ENCODE measurements at places on chromosomes 5 and 9. TPM values are rescaled to one million over a fixed set of nuclear protein-coding genes. Genes with fewer than 3 reads are reported as not detected.

Gene GRIN3A
- total RNA-seq: 0.35 TPM

Gene EQTN
- total RNA-seq: 0.39 TPM

Gene CARD6
- total RNA-seq: not detected

Gene BAAT
- total RNA-seq: 0.16 TPM

Gene IFNA17
- total RNA-seq: not detected

Gene SV2C
- 0.66 TPM for total RNA-seq

Gene SOX30
- not detected for total RNA-seq

Gene FBP2
- not detected for total RNA-seq

Gene ADGRV1
- total RNA-seq: 43.4 TPM

Gene SH3RF2
- 1.0 TPM for total RNA-seq

- DNase-seq: no peak
These were observed 23.3 kb downstream of the ALDH1A1 start for GRCh38 chr9:72929542-72929941.

GRCh38 chr5:39419796-39420195 lies 5.0 kb downstream of the DAB2 start:
- no peak for DNase-seq

- no peak for DNase-seq
These were observed 162.4 kb upstream of the PIK3R1 start for GRCh38 chr5:68053202-68053601.

- DNase-seq: peak; percentile 25
These were observed 628 bp downstream of the ATOSB start for GRCh38 chr9:35114840-35115628.

GRCh38 chr5:134604908-134605307 lies 27.7 kb downstream of the SAR1B start:
- no peak for DNase-seq

GRCh38 chr5:154078272-154078671 lies 39.5 kb downstream of the MFAP3 start:
- DNase-seq: no peak

- peak; percentile 21 for DNase-seq
These were observed 39.0 kb downstream of the KCNIP1 start for GRCh38 chr5:170542691-170543293.

DNA sequence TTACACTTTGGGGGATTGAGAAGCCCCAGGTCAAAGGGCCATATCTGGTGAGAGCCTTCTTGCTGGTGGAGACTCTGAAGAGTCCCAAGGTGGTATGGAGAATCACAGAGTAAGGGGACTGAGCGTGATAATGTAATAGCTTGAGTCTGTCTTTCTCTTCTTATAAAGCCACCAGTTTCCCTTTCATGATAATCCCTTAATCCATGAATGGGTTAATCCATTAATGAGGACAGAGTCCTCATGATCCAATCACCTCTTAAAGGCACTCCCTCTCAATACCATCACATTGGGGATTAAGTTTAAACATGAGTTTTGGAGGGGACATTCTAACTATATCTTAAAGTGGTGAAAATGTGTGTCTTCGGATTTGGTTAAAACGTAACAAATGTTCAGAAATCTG lies 21.5 kb downstream of the WDR36 start:
- no peak for DNase-seq

DNA sequence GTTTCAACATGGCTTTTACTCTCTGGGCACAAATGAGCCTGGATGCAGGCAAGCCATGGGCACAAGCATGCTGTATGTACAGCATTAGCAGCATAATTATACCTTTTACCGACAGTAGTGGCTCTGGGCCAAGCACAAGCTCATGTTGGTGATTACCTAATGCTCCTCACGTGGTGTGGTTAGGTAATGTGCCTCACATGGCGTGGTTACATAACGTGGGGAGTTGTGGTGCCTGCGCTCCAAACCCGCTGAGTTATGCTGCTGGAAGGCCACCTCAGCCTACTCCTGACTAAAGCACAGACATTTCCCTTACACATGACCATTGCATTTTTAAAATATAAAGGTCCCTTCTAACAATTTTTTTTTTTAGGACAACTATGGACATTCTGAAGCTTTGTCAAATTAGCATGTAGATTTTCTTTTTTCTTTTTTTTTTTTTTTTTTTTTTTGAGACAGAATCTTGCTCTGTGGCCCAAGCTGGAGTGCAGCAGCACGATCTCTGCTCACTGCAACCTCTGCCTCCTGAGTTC lies 794.0 kb downstream of the EFNA5 start:
- no peak for DNase-seq

DNA sequence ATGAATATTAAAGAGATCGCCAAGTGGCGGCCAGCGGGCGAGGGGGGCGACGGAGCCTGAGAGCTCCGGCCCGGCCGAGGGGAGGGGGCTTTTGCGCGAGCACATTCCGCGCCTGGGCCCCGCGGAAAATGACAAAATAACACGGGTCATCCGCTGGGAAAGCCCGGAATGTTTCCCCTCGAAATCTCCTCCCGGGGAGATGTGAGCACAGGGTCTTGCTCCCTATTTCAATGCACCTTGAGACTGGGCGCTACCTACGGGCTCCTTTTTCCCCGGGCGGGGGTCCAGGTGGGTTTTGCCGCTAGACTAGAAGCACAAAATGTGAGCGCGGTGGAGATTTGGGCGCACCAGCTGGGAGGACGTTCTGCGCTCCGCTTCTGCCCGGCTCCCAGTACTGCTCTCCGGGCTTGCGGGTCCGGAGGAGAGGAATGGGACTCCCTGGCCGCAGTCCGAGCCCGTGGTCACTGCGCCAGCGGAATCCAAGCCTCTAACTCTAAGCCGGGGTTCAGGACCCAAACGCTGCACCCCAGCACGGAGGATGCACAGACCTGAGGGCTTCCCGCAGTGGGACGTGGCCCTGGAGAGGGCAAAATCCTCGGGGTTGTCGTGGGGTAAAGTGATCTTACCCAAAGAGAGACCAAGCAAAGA lies 2.8 kb upstream of the PRDM12 start:
- DNase-seq: no peak

DNA sequence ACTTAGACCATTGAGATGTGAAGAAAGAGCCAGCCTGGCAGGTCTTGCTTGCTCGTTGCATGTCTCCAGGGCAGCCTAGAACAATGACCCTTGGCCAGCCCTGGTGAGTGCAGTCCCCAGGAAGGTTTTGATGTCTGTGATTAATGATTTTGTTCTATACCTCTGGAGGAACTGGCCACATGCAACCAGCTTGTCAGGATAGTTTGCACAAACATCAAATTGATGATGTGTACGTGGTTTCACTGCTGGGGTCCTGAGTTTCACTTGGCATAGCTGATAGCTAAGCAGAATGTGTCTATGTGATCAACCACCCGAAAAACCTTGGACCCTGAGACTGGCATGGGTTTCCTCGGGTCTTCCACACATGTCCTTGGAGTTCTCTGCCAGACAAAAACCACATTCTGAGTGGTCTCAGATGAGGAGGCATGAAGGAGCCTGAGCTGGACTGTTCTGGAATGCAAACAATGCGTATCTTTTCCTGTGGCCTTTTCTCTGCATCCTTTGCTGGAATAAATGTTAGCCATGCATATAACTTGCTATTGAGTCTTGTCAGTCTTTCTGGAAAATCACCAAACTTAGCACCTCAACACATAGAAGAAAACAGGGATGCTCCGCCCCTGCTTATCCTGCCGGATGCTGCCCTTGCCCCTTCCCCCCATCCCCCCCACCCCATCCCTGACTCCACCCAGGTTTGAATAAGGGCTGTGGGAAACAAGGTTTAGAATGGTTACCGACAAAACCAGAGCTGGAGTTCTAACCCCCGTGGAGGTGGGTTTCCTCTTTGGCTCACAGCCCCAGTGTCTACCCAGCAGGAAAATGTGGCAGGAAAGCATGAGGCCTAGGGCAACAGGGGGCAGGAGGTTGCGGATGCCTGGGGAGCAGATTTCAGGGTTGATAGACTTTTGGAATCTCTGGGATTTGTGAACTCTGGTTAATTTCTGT lies 50.1 kb upstream of the ANKRD33B start:
- DNase-seq: no peak

GRCh38 chr5:135609981-135610380 lies 31.2 kb upstream of the CXCL14 start:
- no peak for DNase-seq

DNA sequence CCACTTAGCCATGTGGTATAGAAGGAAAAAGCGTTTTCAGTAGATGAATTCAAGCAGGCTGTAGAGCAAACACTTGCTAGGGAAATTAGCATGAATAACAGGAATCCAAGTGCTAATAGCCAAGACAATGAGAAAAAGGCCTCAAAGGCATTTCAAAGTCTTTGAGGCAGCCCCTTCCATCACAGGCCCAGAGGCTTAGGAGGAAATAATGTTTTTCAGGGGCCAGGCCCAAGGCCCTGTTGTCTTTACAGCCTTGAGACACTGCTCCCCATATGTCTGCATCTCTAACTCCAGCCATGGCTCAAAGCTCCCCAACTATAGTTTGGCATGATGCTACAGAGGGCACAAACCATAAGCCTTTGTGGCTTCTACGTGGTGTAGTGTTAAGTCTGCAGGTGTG lies 563.5 kb downstream of the TAF11L14 start:
- no peak for DNase-seq

DNA sequence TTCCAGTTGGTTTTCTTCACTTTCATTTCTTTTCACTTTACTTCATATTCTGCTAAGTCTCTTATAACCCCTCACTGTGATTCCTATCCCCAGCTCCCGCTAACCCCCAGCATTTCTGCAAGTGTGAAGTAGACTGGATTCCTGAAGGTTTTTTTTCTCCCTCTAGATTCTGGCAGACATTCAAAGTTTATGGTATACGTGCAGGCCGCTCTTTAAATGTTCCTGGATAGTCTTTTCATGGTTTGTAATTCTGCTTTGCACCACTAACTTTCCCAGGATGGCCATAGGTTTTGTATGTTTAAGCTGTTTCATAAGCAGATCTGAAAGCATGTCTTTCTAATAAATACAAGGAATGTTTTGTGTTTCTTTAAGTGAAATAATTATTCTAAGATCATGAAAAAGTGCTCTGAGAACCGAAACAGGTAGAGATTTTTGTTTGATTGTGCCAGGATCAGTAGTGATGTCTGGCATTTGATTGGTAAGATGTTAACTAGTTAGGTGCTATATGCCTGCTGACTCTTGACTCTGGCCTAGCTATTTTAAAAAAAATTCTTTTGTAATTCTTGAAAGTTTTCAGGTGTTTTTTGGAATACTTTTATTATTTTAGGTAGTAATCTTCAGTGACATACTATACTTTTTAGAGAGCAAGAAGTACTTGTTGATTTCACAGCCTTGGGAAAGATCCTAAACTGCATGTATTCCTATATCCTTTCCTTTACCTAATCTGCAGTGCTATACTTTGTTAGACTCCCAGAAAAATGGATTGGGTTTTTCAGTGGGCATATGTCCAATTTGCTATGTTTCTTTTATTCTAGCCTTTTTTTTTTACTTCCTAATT lies 29.7 kb downstream of the CNOT6 start:
- DNase-seq: no peak

DNA sequence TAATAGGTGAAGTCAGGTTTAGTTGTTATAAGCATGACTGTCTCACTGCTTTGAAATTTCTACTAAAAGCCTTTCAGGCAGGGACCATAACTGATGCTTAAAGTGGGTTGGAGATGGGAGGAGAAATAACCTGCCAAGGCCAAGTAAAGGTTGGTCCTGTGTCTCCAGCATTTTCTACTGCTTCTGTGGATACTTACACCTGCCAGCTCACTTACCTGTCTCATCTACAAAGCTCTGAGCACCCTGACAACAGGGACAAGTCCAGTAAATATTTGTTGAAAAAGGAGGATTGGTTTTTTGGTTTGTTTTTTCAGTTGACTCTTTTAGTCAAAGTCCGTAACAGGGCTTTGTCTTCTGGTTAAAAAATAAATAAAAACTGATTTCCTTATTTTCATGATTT lies 38.6 kb downstream of the GRAMD2B start:
- DNase-seq: no peak

- DNase-seq: no peak
These were observed 10.0 kb downstream of the DMXL1 start for GRCh38 chr5:119080936-119081335.

- DNase-seq: no peak
These were observed 10.1 kb upstream of the LHX2 start for GRCh38 chr9:124001458-124001799.

- DNase-seq: no peak
These were observed 58.6 kb downstream of the NPR3 start for GRCh38 chr5:32769711-32770110.

GRCh38 chr5:36521838-36522745 lies 84.3 kb upstream of the SLC1A3 start:
- DNase-seq: no peak

DNA sequence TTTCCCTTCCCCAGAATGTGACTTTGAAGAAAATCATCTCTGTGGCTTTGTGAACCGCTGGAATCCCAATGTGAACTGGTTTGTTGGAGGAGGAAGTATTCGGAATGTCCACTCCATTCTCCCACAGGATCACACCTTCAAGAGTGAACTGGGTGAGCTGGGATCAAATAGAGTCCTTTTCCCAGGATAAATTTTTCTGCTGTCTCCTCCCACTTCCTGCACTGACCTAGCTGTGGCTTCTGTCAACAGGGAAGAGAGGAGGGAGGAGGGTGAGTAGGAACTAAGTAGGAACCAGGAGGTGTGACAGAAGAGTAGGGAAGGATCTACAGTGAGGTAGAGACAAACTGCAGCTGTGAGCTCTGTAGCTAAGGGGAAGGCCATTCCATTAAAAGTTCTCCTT lies 69.3 kb downstream of the MAMDC2 start:
- no peak for DNase-seq

DNA sequence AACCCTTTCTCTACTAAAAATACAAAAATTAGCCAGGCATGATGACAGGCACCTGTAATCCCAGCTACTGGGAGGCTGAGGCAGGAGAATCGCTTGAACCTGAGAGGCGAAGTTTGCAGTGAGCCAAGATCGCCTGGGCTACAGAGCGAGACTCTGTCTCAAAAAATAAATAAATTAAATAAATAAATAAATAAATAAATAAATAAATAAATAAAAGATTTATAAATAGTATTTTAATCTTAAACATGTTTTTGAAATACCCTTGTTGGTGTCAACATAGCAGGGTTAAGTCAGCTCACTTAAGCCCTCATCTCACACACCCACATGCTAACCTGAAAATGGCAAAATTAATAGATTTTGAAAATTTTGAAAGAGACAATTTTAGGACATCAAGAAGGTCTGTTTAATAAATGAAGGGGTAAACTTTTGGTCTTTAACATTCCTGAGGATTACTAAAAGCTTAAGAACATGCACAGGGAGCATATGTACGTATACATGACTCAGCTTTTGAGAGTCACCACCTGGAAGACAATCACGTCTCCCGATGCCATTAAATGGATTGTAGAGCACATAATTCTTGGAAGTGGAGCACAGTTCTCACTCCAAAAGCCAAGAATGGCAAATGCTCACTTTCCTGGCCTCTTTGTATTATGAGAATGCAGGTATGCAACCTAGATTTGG lies 202.5 kb downstream of the GDNF start:
- no peak for DNase-seq

DNA sequence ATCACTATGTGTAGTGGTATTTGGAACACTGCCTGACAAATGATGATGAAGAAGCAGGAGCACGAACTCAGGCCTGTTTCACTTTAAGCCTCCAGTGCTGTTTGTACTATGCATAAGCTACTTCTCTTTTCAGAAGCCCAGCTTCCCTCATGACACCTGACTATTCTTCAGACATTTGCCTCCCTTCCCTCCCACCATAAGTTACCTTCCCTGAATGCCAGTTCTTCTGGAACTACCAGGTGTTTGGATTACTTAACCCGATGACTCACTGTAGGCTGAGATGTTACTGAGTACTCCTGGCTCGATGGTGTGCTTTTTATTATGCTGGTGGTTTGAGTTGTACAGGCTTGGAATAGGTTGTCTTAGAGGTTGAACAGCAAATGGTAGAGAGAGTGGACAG lies 180.0 kb downstream of the SPATA31D1 start:
- no peak for DNase-seq

- DNase-seq: no peak
These were observed 141.7 kb upstream of the STK32A start for GRCh38 chr5:147093138-147093537.

GRCh38 chr5:176578391-176578808 lies 29.3 kb downstream of the CDHR2 start:
- DNase-seq: peak; percentile 29

Data from neural crest cell (in vitro differentiated cells).